ENCODE measurements at places on chromosomes 4 and X.

GRCh38 chr4:163776957-163777356 lies 282.5 kb downstream of the TMA16 start:
- DNase-seq, result no peak

DNA sequence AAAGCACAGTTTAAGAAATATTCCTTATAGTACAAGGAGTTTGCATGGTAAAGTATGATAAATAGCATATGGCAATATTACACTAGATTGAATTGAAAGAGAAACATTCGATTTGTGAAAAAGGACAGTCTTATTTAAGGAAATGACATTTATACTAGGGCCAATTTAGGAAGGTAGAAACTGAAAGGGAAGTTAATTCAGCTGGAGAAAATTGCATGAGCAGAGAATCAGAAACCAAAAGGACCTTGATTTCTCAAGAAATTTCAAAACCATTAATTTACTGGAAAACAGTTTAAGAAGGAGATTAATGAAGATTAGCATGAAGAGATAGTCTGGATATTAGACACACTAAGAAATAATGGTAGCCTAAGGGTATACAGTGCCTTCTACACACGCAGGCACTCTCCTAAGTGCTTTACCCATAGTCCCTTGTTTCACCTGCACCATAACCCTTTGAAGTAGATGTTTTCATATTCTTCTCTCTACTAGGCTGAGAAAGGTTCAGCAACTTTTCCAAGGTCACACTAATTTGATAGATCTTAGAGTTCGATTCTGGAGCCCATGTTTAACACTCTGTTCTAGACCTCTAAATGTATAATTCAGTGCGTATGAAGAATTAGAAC lies 259.1 kb upstream of the SLIT2 start:
- DNase-seq, result no peak

- no peak for DNase-seq
Observed at GRCh38 chr4:159273141-159273438, 170.2 kb downstream of the RAPGEF2 start.

- no peak for DNase-seq
Observed at GRCh38 chr4:123024710-123025109, 102.3 kb upstream of the NUDT6 start.

DNA sequence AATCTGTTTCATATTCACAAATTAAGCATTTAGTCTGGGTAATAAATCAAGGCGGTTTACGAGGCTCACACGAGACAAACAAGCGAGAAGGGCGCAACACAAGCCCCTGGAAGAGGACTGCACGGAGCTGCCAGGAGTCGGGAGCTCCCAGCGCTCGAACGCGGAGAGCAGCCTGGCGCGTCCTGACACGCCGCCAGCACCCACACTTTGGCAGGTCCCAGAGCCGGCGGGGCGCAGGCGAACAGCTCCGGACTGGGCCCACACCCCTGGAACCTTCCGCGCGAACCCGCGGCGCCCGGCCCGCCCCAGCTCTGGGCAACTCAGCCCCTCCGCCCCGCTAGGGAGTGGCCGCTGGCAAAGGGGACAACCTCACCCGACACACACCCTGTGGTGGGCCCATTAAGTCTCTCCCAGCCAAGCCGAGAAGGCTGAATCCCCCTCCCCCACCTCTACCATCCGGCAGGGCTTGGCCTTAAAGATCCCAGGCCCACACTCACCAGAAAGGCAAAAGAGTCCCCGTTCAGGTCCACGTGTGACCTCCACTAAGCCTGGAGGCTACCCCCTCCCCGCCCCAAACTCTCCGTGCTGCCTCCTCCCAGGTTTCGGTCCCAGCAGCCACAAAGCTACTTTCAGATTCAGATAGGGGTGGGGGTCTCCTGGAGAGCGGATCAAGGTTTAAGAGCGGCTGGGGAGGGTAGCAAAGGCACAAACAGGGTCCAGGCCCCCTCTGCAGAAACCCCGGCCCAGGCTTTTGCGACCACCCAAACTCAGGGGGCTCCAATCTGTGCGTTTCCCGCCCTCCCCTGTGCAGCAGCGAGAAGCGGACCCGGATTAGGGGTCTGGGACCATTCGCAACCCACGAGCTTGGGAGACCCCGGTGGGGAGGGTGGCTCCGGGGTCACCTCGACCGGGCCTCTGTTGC lies 47.5 kb upstream of the BCOR start:
- DNase-seq, result peak; percentile 33

GRCh38 chrX:137166591-137166990 lies 132.8 kb upstream of the GPR101 start:
- DNase-seq, result no peak

- no peak for DNase-seq
Observed at GRCh38 chrX:28649541-28649940, 62.3 kb downstream of the IL1RAPL1 start.

- DNase-seq, result no peak
Observed at GRCh38 chr4:142703694-142704309, 142.3 kb downstream of the INPP4B start.

- DNase-seq, result no peak
Observed at GRCh38 chrX:14832586-14832985, 40.3 kb downstream of the FANCB start.

DNA sequence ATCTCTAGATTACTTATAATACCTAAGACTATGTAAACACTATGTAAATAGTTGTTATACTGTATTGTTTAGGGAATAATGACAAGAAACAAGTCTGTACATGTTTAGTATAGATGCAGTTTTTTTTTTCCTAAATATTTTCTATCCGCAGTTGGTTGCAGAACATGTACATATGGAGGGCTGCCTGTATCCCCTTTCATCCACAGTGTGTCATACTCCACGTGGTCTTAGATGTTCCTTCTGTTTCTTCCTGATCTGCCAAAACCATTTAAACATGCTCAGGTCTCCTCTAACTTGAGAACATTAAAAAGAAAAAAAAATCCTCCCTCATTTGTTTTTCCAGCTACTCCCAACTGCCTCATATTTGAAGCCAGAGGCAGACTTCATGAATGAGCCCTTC lies 14.0 kb downstream of the OCIAD1 start:
- DNase-seq, result no peak

DNA sequence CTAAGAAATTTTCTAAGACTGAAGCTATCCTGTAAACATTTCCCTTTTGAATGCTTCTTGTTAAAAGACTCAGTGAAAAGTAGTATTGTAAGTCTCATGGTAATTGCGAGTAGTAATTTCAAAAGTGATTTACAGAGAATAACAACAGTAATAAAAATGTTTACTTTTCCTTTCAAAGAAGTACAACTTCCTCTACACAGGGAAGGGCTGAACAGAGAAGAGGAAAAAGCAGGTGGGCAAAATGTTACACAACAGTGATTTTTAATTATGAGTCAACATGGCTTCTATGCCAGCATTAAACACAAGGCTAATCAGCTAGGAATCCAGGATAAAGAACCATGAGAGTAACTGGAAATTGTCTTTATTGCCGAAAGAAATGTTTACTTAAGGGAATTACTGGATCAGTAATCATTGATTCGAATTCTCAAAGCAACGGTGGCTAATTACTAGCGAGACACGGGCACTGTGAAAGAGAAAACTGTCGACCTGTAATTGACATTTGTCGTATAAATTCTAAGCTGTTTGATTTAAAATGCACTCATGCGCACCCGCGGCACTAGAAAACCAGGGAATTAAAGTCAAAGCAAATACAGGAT lies 15.4 kb downstream of the UTP3 start:
- DNase-seq, result no peak

- DNase-seq, result no peak
Observed at GRCh38 chr4:69167300-69167699, 47.2 kb downstream of the UGT2B11 start.

DNA sequence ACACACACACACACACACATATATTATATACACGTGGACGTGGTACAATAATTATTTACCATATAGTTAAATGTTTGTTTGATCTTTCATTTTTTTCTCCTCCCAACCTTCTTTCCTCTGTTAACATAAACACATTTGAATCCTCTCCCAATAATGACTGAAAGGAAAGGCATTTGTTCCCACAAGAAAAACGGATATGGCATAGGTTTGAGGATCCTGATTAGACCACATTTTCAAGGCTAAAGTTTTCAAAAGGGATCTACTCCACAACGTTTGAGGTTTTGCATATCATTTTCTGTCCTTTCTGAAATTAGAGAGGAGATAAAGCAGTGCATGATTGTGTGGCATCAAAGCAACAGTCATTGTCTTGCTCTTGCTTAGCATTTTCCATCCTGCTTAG lies 1883.4 kb downstream of the STIM2 start:
- DNase-seq, result no peak

DNA sequence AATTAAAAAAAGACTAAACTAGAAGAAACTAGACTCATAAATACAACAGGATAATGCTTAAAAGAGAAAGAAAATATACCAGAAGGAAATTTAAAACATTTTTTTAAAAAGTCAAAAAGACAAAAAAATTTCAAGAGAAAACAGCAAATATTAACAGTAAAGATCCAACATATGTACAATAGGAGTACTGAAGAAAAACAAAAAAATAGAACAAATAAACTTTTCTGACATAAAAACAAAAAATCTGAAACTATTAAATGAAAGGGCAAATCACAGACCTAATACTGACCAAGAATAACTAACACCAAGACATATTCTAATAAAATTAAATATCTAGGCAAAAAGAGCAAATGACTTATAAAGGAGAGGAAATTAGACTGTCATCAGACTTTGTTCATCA lies 11.5 kb downstream of the DNAJB14 start:
- DNase-seq, result no peak

GRCh38 chr4:153518637-153519389 lies 52.7 kb downstream of the TMEM131L start:
- no peak for DNase-seq

DNA sequence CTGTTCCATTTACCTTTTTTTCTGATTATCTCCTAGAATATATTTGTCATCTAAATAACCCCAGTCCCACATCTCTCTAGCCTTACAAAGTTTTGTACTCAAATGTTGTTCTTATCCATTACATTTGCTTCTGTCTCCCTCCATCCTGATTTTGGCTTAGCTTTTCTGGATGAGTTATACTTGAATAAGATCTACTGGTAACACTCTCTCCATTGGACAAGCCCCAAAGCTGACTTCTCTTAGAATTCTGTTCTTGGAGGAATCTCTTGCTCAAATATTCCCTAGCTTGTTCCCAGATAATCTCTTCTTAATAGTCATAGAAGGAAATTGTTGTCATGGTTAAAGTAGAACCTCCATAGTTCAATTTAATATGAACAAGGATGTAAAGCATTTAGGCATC lies 115.5 kb upstream of the HS3ST1 start:
- no peak for DNase-seq

DNA sequence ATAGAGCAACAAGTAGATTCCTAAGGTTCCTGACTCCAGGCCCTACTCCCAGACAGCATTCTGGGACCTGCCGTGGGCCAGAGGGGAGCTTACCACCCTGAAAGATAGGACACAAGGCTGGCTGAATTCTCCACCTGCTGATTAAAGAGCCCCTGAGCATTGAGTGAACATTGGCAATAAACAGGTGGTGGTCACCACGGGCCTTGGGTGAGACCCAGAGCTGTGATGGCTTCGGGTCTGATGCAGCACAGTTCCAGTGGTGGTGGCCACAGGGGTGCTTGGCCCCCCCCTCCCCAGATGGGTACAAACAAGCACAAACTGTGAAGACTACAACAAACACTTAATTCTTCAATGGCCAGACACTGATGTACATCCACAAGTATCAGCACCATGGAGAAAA lies 444.6 kb downstream of the GASK1B start:
- DNase-seq, result no peak

GRCh38 chr4:172412851-172413580 lies 599.8 kb downstream of the GALNTL6 start:
- DNase-seq, result no peak

- DNase-seq, result peak; percentile 52
Observed at GRCh38 chrX:136768469-136769084, 12.2 kb downstream of the ARHGEF6 start.

- DNase-seq, result no peak
Observed at GRCh38 chr4:139142087-139142486, 34.9 kb downstream of the ELF2 start.

DNA sequence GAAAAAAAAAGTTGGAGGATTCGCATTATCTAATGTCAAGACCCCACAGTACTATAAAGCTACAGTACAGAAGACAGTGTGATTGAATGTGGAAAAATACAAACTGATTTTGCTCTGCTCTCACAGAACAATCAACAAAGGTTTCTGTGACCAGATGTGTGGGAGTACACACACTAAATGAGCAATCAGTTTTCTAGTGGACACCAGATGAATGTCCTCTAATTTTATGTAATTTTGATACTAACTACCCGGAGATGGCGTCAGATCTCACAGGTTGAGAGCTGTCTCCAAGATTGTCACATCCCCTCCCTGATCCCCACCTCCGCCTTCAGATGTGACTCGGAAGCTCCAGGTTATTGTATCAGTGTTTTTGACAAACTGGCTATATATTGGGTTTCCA lies 81.9 kb upstream of the HUWE1 start:
- no peak for DNase-seq

GRCh38 chr4:185969657-185970056 lies 99.3 kb upstream of the TLR3 start:
- no peak for DNase-seq

- no peak for DNase-seq
Observed at GRCh38 chrX:115562480-115562847, 1.5 kb downstream of the PLS3 start.

GRCh38 chrX:123859409-123859845 lies 426 bp upstream of the XIAP start:
- DNase-seq, result no peak

DNA sequence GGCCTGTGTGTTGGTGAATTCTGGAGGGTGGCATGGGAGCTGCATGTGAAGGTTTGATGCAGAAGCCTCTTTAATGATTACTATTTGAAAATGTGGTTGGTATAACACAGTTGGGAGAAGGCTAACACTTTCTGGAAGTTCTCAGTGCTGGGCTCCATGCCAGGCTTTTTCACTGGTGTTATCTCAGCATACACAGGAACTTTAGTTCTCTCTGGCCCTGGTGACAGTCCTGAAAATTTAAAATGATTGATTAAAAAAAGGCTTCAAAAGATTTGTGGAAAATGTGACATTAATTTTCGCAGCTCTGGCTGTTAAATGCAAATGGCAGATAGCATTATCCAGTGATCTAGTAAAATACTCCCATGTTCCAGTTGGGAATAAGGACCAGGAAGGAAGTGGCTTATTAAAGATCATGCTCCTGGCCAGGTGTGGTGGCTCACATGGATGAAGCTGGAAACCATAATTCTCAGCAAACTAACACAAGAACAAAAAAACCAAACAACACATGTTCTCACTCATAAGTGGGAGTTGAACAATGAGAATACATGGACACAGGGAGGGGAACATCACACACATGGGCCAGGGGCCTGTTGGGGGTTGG lies 36.6 kb downstream of the DIPK2B start:
- DNase-seq, result no peak

- no peak for DNase-seq
Observed at GRCh38 chrX:40173143-40174000, 75.6 kb upstream of the BCOR start.

Measured in HFF-Myc (cell line).